ENCODE measurements at places on chromosomes 5 and 9.

DNA sequence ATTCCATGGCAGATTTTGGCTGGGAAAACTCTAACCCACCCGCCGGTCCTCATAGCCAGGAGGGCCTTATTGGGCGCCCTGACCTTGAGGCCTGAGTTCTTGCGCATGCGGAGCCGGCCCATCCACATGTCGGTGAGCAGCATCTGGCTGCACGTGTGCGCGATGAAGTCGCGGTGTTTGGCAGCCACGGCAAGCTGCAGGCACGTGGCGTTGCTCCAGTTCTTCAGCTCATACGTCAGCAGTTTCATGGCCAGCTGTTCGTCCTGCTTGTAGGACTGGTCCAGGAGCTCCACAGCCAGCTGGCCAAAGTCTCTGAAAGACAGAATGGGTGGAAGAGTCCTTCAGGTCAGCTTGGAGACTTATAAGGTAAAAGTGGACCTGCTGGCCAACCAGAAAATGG, 204.3 kb upstream of the KLF9 start:
- no peak for DNase-seq

- no peak for DNase-seq
Measured at GRCh38 chr5:64040490-64040889, 78.2 kb upstream of the HTR1A start.

- no peak for DNase-seq
Measured at GRCh38 chr5:1685066-1685465, 114.6 kb downstream of the MRPL36 start.

DNA sequence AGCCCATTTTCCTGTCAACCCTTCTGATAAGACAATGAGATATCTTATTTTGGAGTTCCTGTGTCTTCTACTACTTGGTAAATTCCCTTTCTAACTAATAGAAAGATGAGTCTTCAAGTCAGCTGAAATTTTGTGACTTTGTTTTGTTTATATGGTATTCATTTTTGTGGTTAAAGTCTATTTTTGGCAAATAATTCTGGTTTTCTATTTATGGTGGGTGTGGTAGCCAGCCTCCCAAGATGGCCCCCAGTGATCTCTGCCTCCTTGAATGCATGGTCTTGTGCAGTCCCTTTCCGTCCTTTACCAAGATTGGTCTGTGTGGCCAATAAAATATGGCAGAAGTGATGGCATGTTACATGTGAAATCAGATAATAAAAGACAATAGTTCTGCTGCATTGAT, 91.5 kb downstream of the NR3C1 start:
- no peak for DNase-seq

DNA sequence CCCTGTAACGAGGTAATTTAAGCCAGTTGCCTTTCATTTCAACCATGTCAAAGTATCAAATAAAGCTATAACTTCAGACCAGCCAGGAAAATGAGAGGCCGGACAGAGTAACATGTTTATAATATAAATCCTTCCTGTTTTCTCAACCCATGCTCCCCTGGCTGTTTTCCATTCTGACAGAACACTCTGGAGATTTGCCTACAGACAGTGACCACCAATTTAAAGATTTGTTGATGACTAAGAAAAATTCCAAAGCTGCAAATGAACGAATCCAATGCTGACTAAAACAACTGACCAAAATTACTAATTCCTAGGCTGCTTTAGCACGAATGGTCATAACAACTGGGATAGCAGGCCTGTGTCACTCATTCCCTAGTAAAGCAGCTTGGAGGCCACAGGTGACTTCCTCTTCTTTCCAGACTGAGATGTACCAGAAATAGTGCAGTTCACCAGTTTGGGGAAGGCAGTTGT, 141.4 kb downstream of the AOPEP start:
- no peak for DNase-seq

DNA sequence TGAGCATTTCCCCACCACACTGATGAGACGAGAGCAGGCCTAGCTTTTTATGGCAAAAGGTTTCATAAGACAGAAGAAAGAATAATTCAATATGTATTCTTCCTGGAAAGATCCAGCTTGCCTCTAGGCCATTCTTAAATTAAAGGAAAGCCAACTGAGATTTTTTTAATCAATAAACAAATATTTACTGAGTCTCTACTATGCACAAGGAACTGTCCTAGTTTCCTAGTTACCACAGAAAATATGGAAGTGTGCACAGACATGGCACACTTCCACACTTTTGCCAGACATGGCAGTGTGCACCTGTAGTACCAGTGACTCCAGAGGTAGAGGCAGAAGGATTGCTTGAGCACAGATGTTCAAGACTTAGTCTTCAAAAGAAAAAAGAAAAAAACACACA, 281.0 kb downstream of the CETN3 start:
- DNase-seq, result no peak
